ENCODE measurements at places on chromosomes 12 and 14. TPM values are rescaled to one million over a fixed set of nuclear protein-coding genes. Genes with fewer than 3 reads are reported as not detected.
A peak's percentile ranks its signal among the peaks of the same experiment; 100 is the strongest.

DNA sequence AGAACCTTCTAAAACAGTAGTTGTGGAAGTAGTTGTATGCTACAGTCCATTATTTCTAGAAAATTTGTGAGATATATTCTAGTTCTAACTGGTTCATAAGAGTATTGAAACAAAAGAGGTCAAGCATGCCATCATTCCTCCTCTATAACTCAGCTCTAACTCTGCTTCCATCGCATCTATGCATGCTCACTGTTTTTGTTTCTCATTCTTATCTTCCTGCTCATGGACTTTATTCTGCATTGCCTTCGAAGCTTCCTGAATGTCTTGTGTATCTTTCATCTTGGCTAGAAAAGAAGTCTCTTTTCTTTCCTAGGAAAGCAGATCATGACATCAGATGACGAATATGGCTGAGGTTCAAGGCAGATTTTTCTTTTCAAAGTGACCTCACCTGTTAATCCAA is 402 bp downstream of the LMNTD1 start:
- DNase-seq = no peak

DNA sequence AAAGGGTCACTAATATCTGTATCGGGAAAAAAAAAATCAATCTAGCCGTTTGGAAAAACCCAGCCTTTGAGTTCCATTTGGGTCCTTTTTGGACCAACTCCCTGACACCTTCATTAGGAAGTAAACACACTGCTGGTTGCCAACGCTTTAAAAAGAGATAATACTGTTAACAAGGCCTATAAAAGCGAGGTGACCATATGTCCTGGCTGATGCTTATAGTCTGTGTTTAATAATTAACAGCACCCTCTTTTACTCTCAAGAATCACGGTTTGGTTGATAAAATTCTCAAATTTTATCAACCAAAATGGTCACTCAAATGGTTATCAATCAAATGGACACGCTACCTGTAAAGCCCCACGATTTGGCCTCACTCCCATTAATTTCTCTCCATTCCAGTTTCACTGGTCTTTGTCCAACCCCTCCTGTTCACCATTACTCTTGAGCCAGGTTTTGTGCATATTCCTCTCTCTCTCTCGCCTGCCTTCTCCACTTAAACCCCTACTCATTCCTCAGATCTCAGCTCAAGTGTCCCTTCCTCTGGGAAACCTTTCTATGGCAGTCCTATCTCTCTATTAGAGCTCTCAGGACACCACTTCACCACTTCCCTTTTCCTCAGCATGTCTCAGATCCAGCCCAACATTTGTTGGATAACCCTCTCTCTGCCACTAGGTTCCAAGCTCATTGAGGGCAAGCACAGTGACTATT is 9.5 kb downstream of the BTG1 start:
- DNase-seq = no peak

GRCh38 chr12:24719293-24719721 is 229.6 kb downstream of the BCAT1 start:
- DNase-seq = no peak

- DNase-seq = no peak
Observed at GRCh38 chr12:130514149-130514551, 176.5 kb downstream of the PIWIL1 start.

DNA sequence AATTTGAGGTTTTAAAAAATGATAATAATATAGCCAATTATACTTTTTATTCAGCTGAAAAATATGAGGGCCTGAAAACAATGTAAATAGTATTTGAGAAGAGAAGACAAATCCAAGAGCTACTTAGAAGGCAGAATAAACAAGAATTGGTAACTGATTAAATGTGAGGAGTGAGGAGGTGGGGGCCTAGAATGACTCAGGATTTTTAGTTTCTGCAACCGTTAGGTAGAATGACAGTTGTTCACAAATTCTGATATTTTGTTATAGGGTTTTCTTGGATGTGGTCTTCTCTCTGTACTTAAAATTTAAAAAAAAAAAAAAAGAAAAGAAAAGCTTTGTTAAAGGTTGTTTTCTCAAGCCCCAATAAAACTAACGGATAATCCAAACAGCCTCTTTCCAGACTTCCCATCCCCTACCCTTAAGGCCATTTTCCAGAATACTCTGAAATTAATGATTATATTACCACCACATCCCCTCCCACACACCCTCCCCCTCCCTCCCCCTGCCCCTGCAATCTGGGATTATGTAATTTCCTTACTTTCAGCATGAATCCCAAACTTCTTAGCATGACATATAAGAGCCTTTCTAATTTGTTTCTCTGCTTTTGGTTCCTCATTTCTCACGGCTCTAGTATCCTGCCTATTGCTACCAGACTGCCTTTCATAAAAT is 50.4 kb downstream of the LRP6 start:
- no peak for DNase-seq

- no peak for DNase-seq
Observed at GRCh38 chr12:124742111-124742510, 121.6 kb downstream of the SCARB1 start.

- no peak for DNase-seq
Observed at GRCh38 chr12:123013185-123014095, 33.0 kb downstream of the ARL6IP4 start.

- peak; percentile 53 for DNase-seq
Observed at GRCh38 chr12:223841-224240, 9.9 kb upstream of the SLC6A12 start.

C14orf119 gene
- total RNA-seq = 35.2 TPM

DNA sequence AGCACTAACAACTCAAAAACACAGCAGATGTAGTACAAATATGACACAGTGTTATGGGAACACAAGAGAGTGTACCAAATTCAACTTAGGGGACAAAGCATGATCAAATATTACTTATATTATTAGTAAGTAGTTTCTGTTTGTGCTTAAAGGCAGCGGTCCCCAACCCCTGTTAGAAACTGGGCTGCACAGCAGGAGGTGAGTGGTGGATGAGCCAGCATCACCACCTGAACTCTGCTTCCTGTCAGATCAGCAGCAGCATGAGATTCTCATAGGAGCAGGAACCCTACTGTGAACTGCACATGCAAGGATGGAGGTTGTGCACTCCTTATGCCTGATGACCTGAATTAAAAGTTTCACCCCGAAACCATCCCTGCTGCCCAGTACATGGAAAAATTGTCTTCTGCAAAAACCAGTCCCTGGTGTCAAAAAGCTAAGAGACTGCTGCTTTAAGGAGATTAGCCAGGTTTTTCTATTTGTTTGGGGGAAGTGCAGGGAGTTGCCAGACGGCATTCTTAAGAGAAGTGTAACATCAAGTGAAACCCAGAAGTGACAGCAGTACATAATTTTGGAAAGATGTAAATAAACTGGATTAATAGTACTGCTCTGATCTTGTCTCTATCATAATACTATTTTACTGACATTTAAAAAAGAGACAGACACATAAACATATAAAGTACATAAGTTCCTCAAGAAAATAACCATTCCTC is 26.7 kb downstream of the GTF2A1 start:
- no peak for DNase-seq

DNA sequence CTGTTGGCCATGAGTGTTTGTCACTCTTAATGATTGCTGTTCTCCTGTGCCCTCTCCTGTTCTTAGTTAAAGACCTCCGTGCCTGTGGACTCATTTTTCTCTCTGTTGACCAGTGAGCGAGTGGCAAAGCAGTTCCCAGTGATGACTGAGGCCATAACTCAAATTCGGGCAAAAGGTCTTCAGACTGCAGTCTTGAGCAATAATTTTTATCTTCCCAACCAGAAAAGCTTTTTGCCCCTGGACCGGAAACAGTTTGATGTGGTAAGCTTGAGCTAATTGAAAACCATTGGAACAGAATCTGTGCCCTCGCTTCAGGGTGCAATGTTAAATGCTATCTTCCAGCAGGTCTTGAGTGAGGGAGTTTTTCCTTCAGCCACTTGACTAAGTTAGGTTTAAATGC is 19.8 kb downstream of the ACAD10 start:
- no peak for DNase-seq

DNA sequence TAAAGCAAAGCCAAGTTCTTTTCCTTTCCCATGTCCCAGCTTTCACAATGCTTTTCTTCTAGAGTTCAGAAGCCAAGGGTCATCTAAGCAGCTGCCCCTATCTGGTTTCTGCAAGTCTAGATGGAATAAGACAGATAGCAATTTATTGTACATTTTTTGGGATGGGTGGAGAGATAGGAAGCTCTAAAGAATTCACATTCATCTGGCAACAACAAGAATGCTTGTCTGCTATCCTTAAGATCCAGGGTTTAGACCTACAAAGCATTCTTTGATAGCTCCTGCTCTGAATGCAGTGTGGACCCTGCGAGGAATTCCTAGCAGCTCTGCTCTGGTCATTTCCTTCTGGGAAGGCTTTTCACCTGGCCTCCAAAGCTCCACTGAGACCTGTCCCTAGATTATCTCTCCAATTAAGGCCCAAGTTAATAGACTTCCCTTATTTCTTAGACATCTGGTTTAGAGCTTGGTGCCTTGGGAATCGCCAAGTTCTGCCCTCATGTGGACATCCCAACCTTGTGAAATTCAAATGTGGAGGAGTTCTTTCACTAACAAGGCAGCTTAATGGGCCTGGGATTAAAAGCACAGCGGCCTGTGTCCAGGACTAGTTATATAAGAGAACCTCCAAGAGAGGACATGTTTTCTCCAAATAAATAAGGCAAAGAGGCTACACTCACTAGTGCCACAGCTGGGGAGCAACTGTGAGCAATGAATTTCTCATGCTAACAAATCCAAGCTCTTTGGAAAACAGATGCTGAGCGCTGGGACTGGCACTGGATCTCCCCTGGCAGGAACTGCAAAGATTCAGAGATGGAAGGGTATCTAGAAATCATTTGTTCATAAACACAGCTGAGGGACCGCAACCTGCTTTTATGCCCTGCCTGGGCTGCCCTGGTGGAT is 384.5 kb upstream of the DDHD1 start:
- DNase-seq = no peak

KERA gene
- not detected for total RNA-seq

DNA sequence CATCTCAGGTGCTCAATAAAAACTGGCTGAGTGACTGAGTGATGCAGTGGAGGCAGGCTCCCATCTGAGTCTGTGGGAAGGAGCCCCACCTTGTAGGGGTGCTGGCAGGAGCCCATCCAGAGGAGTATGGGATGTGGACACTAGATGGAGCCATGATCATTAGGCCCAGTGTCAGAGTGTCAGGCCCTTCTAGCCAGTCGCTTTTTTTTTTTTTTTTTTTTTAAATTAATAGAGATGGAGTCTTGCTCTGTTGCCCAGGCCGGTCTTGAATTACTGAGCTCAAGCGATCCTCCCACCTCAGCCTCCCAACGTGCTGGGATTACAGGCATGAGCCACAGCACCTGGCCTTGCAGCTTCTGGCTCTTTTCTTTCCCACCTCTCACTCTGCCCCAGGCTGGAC is 11.5 kb downstream of the RITA1 start:
- peak; percentile 86 for DNase-seq

DNA sequence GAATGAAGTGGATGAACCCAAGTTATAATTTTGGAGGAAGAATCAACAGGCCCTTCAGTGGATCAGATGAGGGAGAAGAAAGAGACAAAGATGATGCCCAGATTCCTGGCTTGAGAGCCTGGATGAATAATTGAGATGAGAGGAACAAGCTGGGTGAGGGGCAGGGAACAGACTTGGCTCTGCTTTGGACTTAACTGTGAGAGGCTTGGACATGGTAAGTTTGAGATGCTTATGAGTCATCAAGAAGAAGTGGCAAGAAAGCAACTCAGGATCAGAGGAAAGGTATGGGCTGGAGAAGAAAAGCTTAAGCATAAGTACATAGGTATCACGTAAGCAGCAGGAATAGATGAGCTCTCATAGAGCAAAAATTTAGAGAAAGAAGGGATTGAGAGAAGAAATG is 55.3 kb downstream of the FIGNL2 start:
- DNase-seq = no peak

GRCh38 chr12:51751661-51752060 is 96.9 kb downstream of the FIGNL2 start:
- DNase-seq = no peak

TMEM121 gene
- total RNA-seq = 1.9 TPM

All from posterior vena cava (tissue), 2 donors.